ENCODE measurements at places on chromosomes 12 and 14. TPM values are rescaled to one million over a fixed set of nuclear protein-coding genes. Genes with fewer than 3 reads are reported as not detected.

DNA sequence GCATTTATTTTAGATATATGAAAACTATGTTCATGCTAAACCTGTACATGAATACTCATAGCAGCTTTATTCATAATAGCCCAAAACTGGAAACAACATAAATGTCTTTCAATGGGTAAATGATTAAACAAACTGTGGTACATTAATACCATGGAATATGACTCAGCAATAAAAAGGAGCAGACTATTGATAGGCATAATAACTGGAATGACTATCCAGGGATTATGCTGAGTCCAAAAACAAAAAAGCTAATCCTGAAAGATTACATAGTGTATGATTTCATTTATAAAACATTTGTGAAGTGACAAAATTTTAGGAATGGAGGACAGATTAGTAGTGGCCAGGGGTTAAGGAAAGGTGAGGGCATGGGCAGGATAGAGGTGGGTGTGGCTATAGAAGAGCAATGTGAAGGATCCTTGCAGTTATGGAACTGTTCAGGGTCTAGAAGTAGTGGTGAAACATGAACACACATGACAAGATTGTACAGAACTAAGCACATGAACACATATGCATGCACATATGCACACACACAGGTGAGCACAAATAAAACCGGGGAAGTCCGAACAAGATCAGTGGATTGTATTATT is 61.1 kb upstream of the CDKN3 start:
- no peak for DNase-seq

DNA sequence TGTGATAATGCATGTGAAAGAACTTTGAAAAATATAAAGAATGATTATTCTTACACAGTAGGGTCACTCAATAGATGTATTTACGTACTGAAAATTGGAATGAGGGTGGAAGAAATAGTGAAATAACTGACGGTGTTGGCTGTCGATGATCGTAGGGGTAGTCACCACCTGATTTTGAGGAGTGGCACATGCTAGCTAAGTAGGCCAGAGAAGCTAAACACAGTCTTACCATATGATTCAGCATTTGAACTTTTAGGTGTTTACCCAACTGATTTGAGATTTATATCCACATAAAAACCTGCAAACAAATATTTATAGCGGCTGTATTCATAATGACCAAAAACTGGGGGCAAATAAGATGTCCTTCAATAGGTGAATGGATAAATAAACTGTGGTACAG is 47.6 kb upstream of the HIF1A start:
- DNase-seq, result no peak

Gene TSHR
- total RNA-seq, result not detected

DNA sequence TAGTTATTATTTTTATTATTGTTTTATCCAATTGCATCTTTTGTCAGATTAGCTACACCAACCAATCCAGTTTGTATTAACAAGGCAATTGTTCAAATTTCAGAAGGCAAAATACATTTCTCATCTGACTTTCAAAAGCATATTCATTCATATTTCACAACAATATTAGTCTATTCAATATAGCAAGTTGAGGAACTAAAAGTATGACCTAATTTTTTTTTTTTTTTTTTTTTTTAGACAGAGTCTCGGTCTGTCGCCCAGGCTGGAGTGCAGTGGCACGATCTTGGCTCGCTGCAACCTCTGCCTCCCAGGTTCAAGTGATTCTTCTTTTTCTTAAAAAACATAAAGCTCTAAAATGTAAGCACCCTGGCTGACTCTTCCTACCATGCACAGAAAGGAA is 17.3 kb downstream of the COX14 start:
- no peak for DNase-seq

Gene GPR137C
- 1.9 TPM for total RNA-seq

Gene SLC17A8
- total RNA-seq, result not detected

GRCh38 chr12:46509135-46509534 is 136.6 kb upstream of the SLC38A2 start:
- DNase-seq, result no peak

Gene GRIN2B
- 23.4 TPM for total RNA-seq

- DNase-seq, result no peak
Measured at GRCh38 chr12:122939125-122939524, 27.1 kb downstream of the ABCB9 start.

DNA sequence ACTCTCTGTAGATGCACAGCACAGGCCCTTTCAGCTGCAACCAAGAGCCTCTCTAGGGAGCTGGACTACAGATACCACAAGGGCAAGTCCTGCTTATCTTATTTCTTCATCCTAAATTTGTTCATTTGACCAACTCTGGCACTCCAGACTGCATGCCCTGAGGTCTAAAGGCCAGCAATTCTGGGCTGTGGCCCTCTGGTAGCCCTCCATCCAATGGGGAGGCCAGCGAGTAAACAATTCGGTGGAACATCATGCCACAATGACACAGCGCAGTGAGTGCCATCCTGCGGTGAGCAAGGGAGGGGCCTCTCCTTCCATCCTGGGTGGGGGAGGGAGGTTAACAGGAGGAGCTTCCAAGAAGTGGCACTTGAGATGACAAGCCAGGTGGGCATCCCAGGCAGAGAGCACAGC is 652 bp upstream of the SELPLG start:
- no peak for DNase-seq

- DNase-seq, result no peak
Measured at GRCh38 chr12:92462049-92462448, 240.7 kb upstream of the PLEKHG7 start.

Gene LAG3
- total RNA-seq, result 1.9 TPM

DNA sequence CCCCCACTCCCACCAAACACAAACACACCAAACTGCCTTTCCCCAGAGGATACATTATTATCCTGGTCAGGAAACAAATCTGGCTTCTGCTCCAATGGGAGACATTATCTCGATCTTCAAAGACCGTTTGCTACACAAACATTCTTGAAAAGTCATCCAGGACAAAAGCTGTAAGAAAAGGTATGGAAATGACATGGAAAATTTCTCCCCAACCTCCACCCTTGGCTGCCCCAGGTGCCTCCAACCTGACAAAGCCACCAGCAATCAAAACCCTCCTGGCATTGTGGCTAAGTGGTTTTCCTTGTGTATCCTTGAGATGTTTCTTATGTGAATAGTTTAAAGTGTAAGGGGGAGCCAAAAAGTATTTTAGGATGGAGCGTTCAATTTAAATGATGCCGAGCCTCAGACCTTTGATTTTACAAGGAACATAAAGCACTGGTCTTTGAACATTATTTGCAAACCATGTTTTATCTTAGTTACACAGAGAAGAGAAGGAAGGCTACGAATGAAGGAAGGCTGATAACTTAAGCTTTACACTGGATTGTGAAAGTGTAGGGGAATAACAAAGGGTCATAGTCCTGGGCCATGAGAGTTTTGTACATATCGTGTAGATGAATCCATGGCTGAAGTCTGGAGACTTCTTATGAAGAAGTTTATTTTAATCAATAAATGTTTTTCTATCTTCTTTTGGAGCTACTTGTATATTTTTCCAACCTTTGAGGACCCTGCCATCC is 418.9 kb upstream of the TMTC1 start:
- DNase-seq, result peak; percentile 78

- DNase-seq, result no peak
Measured at GRCh38 chr12:57869298-57869926, 22.9 kb upstream of the CTDSP2 start.

Gene CISTR
- total RNA-seq, result not detected

DNA sequence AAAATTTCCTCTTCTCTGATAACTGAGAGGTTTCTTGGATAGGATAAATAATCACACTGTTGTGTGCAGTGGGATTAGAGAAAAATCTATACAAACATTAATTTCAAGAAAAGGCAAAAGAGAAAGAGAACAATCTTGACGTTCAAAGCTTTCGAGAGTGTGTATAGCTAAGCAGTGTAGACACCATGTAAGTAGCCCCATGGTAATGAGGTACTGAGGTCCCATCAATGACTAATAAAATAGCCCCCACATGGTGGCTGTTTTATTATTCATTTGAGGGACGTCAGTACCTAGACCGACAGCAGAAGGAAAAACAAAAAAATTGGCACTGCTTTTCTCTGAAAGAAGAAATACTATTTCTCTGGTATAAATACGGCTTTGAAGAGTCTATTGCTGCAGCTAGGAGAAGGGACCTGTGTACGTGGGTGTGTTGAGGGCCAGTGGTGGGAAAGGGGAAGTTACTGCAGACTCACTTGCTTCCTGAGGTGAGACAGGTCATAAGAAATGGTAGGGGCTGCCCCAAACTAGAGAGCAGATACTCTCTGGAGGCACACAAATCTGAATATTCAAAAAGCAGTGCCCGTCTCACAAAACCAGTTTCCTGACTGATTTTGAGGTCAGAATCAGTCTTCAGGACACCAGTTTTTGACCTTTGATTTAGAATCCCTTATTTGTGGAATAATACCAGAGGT is 339.8 kb downstream of the EMP1 start:
- DNase-seq, result no peak

Gene RNF212B
- not detected for total RNA-seq

DNA sequence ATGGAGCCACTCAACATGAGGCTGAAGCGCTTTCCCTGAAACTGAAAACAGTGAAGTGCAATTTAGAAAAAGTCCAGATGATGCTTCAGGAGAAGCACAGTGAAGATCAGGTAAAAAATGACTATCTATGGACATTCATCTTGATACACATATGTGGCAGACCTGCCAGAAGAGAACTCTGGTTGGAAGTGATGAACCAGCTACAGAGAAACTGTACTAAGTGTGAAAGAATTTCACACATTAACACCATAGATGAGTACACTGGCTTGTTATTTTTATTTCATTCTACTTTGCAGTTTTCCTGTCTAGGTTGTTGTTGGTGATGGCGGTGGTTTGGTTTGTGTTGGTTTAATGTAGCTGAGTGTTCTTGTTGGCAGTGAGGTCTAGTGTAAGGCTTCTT is 174.7 kb downstream of the ESR2 start:
- no peak for DNase-seq

Gene FOXM1
- total RNA-seq, result 222 TPM

Gene OASL
- 0.35 TPM for total RNA-seq

DNA sequence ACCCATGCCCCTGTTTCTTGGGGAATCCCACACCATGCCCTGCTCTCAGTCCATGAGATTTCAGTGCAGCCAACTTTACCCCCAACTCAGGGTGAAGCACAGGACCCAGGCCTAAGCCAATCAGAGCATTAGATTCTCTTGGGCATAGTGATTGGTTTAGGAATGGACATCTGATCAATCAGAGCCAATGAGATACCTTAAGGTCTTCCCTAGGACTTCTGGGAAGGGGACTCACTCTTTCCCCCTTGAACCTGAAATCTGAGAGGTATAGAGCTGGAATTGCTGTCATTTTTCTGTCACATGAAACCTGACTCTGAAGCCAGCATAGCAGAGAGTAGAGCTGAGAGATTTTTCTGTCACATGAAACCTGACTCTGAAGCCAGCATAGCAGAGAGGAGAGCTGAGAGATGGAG is 127.1 kb downstream of the ZFP36L1 start:
- no peak for DNase-seq

DNA sequence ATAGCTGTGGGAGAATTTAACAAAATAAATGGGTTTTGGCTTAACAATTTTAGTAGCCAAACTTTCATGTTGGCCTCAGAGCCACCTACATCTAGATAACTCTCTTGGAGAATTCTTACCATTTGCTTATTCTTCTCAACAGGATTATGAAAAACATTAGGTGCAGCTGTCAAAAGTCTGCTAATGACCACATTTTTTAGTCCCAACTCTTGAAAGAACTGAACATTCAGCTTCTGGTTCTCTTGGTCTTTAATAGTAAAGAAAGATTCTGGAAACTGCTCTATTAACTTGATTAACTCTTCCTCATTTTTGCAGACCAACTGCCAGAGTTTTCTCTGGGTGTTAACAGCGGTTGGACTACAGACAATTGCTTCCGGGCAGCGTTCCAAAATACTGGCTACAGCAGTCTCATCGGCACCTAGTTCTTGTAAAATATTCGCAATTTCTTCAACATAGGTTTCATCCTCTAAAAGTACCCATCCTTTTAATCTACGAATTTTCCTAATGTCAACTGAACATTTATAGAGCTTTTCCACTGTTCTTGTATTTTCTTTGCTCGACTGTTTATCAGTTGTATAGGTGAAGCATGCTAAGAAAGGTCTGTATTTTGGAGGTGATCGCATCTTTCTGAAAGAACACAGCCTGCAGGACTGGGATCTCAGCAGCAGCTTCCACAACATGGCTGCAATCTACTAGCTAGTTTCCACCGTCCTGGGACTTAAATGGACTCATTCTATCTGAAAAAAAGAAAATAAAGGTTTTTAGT is 8.7 kb downstream of the MTERF2 start:
- no peak for DNase-seq

GRCh38 chr12:31951008-31951407 is 8.2 kb upstream of the RESF1 start:
- DNase-seq, result no peak

DNA sequence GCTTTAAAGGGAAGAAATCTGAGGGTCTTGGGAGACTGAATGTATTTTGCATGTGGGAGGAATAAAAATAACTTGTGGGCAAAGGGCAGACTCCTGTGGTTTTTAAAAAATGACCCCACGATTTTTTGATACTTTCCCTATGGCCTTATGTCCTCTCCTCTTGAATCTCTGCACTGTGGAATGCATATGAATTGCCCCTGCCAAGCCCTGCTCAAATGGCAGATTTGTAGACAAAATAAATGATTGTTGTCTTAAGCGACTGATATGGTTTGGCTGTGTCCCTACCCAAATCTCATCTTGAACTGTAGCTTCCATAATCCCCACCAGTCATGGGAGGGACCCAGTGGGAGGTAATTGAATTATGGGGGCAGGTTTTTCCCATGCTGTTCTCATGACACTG is 223.8 kb downstream of the DACT1 start:
- DNase-seq, result no peak

GRCh38 chr12:64139021-64139420 is 83.1 kb downstream of the KICS2 start:
- no peak for DNase-seq

- peak; percentile 80 for DNase-seq
Measured at GRCh38 chr12:64323476-64324225, 66.9 kb downstream of the C12orf56 start.

GRCh38 chr12:73547421-73547820 is 990.2 kb upstream of the ATXN7L3B start:
- DNase-seq, result no peak

DNA sequence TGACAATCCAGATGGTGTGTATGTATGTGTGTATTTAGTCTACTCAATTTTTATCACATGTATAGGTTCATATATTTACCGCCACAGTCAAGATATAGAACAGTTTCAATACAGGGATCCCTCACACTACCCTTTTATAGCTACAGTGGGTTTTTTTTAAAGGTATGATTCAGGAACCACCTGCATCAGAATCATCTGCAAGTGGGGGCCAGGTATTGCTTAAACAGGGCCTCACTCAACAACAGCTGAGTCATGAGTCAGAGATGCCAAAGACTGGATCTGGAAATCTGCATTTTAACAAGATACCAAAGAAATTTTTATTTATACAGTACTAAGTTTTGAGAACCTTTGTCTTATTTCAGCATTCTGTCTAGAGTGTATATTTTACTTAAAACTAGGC is 117.6 kb downstream of the SLC35F4 start:
- DNase-seq, result no peak

DNA sequence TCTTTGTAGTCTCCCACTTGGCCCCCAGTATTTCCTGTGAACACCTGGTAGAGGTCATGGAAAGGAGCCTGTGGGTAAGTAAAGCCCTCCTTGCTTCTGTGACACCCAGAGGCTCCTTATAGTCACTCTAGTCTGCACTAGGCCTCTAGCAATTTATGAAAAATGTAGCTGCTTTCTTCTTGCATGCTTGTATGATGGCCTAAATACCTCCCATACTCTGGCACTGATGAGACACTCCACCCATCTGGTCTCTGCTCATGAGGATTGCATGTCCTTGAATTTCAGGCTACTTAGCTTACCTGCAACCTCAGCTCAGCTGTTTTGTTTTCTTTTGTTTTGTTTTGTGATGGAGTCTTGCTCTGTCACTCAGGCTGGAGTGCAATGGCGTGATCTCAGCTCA is 4.6 kb upstream of the A2ML1 start:
- DNase-seq, result no peak

Gene CPNE6
- not detected for total RNA-seq

Measured in Caco-2 (cell line).